ENCODE measurements at places on chromosomes 6 and 20.

DNA sequence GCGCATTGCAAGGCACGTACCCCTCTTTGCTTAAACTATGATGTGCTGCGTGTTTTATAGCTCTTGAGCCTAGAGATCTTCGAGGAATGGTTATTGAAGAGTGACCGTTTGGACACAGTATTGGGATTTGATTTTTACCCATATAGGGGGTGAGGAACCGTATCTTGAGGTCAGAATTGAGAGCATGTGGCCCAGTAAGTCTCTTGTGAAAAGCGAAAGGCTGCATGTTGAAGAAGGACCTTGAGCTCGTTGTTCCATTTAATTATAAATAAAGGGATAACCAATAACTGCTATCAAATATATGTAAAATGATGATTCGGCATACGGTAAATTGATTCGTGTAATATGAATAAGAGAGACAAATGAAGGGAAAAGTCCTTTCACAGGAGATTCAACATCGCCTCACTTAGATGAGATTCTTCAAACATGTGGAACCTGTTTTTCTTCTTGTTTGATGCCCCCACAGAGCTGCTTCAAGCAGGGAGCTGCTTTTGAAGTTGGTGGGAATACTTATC is 66.6 kb downstream of the AKAP12 start:
- no peak for DNase-seq

DNA sequence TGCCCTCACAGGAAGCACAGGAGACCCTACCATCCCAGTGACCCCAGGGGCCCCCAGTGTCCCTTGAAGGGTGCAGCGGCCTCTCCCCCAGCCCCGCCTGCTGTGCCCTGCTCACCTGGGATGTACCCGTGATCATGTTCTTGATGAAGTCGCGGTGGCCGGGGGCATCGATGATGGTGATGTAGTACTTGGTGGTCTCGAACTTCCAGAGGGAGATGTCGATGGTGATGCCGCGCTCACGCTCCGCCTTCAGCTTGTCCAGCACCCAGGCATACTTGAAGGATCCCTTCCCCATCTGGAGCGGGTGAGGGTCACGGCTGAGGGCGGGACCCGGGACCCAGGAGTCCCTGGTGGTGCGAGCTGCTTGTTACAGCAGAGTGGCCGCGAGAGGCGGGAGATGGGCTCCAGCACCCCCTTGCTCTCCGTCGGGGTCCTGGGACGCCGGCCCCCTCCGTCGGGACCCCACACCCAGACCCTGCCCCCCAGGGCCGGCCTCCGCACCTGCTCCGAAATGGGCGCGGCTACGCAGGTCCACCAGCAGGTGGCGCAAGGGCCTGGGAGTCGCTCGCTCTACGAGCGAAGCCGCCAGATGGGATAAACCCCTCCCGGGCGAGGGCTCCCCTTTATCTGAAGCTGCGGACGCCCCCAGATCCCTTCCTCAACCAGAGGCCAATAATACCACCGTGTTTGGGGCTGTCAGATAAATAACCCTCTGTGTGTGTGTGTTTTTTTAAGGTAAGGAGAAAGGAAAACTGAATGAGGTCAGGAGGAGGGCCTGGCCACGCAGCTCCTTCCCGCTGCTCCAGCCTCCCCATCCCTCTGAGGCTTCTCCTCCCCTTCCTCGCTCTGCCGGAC is 2.9 kb downstream of the EEF1A2 start:
- DNase-seq: peak; percentile 44

DNA sequence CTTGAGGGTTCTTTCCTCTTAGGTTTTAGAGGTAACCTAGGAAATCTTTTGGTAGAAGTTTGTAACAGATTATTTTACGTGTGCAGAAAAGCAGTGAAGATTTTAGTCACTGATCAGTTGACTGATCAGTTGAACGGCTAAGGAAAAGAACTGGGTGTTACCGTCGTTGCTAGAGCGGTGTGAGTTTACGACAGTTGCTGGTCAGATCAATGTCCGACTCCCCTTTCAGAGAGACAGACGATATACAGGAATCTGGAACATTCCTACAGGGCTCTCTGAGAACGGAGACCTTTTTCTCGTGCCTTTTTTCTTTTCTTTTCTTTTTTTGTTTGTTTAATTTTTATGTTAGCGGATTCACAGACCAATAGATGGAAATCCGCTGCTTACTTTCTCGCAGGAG is 132.1 kb upstream of the ZNF184 start:
- peak; percentile 21 for DNase-seq

GRCh38 chr20:59082077-59082740 is 39.6 kb upstream of the PRELID3B start:
- peak; percentile 56 for DNase-seq

DNA sequence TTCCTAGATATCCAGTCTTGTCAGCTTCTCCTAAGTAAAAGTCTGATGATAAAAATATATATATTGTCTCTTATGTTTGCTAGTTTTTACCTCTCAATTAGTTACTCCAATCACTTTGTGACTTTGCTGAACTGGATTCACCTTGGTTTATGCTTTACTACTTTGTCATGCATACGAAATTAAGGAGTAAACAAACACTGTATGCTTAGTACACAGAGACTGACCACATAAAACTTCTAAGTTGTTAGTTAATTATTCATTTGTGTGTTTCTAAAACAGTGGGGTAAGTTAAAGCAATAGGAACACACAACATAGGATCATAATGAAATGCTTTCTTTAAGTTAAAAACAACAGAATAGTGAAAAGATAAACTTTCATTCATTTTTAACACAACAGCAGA is 877.3 kb upstream of the MAP3K7 start:
- no peak for DNase-seq

- no peak for DNase-seq
Observed at GRCh38 chr6:12608874-12609273, 107.7 kb upstream of the PHACTR1 start.

GRCh38 chr20:33751775-33752174 is 20.0 kb downstream of the ZNF341 start:
- DNase-seq: no peak

- no peak for DNase-seq
Observed at GRCh38 chr6:159100395-159101182, 55.8 kb upstream of the TAGAP start.

DNA sequence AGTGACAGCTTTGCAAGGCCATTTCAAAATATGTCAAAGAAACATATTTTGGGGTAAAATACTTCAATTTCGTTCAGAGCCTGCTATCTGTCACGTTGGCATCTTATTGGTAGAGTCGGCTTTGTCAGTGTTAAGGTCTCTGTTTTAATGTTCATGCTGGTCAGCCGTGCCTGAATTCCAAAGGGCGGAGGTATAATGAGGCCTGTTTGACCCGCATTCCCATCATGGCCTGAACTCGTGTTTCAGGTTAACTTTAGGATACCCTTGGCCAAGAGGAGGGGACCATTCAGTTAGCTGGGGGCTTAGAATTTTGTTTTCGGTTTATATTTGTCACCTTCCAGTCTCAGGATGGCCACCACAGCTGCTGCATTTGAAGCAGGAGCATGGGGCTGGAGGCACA is 236.4 kb downstream of the NFATC2 start:
- DNase-seq: no peak

DNA sequence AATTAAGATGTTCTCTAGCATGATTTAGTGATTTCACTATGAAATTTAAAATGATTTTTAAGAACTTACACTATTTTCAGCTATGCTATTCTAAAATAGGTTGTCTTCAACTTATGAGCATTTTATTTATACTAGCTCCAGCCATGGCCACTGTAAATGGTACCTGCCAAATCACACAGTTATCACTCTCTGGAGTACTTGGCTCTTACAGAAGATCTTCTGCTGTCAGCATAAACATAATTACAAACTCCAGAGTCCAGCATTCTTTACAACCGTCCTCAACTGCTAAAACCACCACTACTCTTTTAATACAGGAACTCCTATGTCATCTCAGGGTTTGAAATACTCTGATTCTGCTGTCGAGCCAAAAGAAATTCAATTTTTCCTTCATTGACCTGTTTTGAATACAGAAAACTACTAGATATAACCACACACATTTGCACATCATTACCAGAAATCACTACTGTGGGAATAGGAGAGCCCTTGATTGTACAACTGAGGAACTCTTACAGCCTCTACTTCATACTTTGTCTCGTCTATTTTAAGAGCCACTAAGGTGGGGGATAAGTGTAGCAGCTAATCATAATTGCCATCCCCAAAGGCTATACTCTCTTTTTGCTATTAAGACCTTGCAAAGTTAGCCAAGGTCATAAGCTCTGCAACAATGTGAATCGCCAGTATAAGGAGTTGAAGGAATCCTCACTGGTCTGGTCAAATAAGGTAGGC is 93.7 kb downstream of the PHIP start:
- no peak for DNase-seq

- no peak for DNase-seq
Observed at GRCh38 chr6:62740596-62740995, 454.6 kb upstream of the KHDRBS2 start.

DNA sequence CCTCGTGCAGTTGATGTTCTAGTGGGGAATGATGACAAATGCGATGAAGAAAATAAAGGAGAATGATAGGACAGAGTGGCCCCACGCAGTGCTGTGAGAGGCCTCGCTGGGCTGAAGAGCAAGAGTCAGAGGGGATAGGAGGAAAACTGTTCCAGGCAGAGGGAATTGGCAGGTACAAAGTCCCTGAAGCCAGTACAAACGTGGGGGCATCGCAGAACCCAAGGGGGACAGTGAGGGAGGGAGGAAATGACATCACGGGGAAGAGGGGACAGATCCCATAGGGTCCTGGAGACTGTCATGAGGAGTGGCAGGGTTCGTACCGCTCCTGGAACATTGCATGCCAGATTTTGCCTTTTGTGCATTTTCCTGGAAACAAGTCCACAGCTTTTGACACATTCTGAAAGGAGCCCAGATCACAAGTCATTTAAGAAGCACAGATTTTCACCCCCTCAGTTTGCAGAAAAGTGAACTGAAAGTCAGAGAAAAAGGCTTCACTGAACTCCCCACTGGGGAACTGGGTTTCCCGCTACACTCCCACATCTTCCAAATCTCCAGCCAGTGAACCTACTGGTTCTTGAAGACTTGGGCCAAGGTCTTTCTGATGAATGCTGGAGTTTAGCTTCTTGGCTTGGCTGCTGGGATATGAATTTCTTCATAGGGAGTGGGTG is 77.0 kb downstream of the SULF2 start:
- DNase-seq: no peak

- peak; percentile 91 for DNase-seq
Observed at GRCh38 chr6:81894306-81894705, 141.8 kb upstream of the TENT5A start.
